ENCODE measurements at places on chromosomes 5 and 9.

GRCh38 chr9:38670542-38671371 lies 49.2 kb downstream of the FAM240B start:
- no peak for DNase-seq

- DNase-seq: no peak
Measured at GRCh38 chr9:87071473-87071872, 124.2 kb upstream of the GAS1 start.

DNA sequence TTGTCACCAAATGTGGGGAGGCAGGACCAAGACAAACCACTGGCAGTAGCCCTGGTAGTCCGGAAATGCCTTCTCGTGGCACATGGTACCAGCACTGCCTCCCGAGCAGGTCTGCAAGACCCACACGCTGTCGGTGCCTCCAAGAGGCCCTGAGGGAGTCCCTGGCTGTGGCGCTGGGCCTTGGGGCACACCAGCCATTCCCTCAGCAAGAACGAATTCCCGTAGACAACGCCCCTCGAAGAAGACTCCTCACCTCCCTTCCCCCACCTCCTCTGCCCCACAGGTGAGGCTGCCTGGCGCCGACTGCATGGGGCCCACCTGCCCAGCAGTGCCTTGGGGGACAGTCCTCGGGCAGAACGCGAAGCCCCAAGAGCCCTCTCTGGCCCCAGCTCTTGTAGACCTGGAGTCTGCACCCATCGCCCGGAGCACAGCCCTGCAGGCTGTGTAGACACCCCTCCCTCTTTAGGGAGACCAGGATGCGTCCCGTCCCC lies 56.0 kb downstream of the EXD3 start:
- DNase-seq: no peak

- DNase-seq: no peak
Measured at GRCh38 chr5:10304932-10305331, 2.8 kb downstream of the CMBL start.

DNA sequence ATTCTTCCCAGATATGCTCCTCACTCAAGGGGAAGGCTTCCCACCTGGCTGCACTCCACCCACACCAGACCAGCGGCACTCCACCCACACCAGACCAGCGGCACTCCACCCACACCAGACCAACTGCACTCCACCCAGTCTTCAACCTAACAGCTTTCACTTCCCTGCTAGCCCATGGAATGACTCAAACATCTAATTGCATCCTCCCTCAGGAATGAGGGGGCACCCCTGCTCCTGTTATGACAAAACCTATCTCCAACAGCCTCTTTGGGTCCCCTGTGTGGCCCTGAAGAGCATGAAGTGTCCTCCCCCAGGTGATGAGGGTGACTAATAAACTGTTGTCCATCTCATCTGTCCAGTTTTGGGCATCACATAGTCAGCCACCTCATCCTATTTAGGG lies 556.6 kb upstream of the TUSC1 start:
- DNase-seq: no peak

GRCh38 chr9:77892171-77892570 lies 139.4 kb downstream of the GNAQ start:
- DNase-seq: no peak

GRCh38 chr5:168916266-168916665 lies 337.1 kb upstream of the PANK3 start:
- no peak for DNase-seq
